ENCODE measurements at places on chromosomes 2 and 18.
A peak's percentile ranks its signal among the peaks of the same experiment; 100 is the strongest.

- DNase-seq: no peak
Observed at GRCh38 chr2:217995731-217996231, 7.0 kb downstream of the TNS1 start.

- DNase-seq: no peak
Observed at GRCh38 chr18:77001041-77001440, 131.5 kb downstream of the MBP start.

- DNase-seq: no peak
Observed at GRCh38 chr2:217849154-217849975, 153.4 kb downstream of the TNS1 start.

GRCh38 chr2:119429225-119429981 lies 2.3 kb upstream of the TMEM37 start:
- no peak for DNase-seq

GRCh38 chr2:11492244-11492643 lies 26.3 kb upstream of the E2F6 start:
- no peak for DNase-seq

GRCh38 chr2:182586426-182586825 lies 129.6 kb upstream of the DNAJC10 start:
- DNase-seq: no peak

DNA sequence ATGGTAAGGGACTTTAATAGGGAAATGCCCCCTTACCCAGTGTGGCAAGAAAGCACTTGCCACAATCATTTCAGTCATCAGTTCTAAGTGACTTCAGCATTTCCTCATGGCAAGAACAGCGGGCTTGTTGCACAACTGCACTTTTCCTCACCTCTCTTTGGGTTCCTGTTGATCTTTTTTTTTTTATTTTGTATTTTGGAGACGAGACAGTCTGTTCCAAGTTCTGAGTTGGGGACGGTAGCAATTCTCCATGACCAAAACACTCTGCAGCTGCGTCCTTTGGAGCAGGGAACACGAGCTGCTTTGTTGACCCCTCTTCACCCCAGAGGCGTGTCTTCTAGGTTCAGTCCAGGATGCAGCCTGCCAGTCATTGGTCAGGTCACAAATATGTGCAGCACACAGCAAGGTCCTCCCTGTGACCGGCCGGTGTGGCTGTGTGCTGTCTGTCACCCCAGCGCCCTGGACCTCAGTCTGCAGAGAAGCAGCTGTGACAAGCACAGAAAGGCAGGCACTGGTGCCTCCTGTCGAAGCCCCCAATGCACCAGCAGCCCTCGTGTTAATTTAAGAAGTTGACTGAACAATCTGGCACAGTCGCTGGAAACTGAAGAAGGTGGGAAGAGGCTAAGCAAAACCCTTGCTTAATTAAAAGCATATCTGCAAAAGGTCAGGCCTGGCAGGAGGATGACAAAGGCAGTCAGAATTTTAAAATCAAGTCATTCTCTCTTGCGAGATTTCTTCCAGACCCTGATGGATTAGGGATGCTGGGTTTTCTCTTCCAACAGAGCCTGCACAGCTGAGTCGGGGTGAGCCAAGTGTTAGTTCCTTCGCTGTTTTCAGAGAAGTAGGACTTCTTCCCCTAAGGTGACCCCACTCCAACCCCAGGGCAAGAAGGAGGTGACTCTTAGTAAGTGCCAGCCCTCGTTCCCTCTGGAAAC lies 96.7 kb upstream of the COPS8 start:
- DNase-seq: no peak

DNA sequence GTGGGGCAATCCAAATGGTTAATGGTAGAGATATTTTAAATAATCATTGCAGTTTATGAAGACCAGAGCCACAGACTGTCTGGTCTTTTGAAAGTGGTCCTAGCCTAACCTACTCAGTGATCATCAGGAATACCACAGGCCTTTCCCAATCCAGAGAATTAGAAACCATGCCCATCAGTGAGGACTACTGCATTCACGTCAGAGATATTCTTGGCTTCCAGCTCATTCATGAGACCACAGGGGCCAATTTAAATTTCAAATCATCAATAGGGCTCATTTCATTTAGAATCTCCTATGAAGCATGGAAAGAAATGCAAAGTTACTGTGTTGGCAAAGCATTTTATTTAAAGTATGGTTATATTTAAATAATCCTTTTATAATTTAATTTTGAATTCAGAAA lies 362.3 kb upstream of the KCNJ3 start:
- no peak for DNase-seq

DNA sequence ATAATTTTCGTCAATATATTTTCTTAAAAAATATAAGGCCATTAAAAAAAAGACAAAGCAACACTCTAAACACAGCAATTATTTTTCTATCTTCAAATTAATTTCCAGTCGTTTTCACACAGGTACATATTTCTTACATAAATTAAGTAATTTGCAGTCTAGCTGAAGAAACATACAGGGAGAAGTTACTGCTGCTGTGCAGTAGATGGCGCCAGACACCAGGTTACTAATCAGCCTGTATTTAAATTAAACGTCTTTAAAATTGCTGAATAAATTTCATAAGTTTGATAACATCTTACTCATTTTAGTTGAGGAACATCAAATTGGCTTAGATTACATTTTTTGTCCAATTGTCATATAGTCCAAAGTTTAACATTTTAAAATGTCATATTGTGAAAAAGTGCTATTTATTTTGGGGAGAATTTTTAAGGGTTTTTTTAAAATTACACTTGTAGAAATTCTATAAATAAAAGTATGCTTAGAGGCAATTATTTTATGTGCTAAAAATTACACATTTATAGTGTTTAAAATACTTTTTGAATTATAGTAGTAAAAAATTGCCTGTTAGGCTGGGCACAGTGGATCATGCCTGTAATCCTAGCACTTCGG lies 88.4 kb downstream of the PMAIP1 start:
- peak; percentile 7 for DNase-seq

DNA sequence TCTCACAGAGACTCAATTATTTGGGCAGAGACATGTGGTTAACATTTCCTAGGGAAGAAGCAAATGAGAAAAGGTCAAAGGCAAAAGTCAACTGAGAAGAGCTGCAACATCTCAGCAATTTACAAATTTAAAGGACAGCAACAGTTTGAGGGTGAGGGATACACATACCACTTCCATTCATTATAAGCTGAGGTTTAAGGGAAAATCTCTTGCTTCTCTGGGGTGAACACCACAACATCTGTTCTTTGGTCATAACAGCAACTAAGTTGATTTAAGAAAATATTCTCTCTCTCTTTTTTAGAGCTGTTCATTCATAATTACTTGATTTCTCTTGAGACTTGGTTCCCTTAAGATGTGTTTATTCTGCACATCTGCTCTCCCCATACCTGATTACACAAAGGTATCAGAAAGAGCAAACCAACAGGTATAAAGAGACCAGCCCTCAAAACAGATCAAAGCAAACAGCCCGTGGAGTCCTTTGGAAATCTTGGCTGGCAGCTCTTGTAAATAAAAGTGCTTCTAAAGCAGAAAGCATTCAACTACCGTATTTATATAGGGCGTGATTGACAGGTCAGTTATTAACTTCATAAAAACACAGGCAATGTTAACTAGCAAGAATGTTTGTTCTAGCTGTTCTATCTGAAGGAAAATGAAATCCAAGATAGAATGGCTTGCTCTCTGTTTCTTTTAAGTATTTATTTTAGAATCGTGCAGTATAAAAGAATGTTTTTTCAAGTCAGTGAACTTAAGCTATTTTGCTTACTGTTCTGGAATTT lies 132.8 kb downstream of the THADA start:
- no peak for DNase-seq

- no peak for DNase-seq
Observed at GRCh38 chr2:232421189-232421785, 14.6 kb downstream of the ALPG start.

DNA sequence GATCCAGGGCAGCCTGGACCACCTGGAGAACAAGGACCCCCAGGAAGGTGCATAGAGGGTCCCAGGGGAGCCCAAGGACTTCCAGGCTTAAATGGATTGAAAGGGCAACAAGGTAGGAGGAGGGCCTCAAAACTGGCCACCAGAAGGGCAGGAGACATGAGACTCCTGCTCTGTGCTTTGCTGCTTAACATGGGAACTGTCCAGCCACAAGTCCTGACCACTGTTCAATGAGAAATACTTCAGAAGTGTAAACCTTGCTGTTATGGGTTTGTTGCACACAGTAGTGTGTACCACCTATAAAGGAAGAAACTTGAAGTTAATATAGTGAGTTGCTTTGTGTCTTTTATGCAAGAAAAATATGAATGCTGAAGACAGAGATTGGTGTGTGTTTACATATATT lies 44.2 kb upstream of the MFF start:
- no peak for DNase-seq

- DNase-seq: no peak
Observed at GRCh38 chr2:9143264-9143815, 63.3 kb upstream of the ASAP2 start.

GRCh38 chr2:67667054-67667908 lies 270.1 kb downstream of the ETAA1 start:
- DNase-seq: no peak

GRCh38 chr2:63425606-63426005 lies 162.7 kb downstream of the WDPCP start:
- no peak for DNase-seq

GRCh38 chr18:63079114-63079513 lies 240.5 kb downstream of the BCL2 start:
- DNase-seq: no peak

DNA sequence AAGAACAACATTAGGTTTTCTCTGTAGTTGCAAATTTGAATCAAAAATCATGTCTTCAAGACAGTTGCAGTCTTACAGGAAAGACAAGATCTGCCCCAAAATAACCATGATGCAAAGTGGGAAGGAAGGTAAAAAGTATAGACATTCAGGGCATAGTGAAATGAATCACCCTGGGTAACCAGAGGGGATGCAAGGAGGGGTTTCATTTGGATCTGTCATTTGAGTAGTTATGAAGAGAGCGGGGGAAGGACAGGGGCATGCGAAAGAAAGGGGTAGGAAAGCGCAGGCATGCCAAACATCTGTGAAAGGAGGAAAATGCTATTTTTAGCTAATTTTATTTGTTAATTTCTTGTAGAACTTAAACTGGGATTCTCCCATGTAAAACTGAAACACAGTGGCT lies 219.1 kb upstream of the BOD1L2 start:
- DNase-seq: no peak

Data from stimulated activated CD8-positive, alpha-beta memory T cell treated with anti-CD3 and anti-CD28 coated beads, Interleukin-2, amount 100 ng/mL, for 1 hour (primary cell).